ENCODE measurements at places on chromosomes 1 and 21. TPM values are rescaled to one million over a fixed set of nuclear protein-coding genes. Genes with fewer than 3 reads are reported as not detected.

Gene HSD3B1
- not detected for total RNA-seq

GRCh38 chr1:211910113-211910884 is 79.7 kb upstream of the LPGAT1 start:
- no peak overlapping the region for H3K4me3 ChIP-seq
- DNase-seq: no peak
- no peaks in the 10 kb centered on the region for H3K36me3 ChIP-seq
- no peak overlapping the region for H3K27ac ChIP-seq

- H3K4me3 ChIP-seq: no peak overlapping the region
- DNase-seq: no peak
- peaks cover 2% of the 10 kb centered on the region for H3K27me3 ChIP-seq
- H3K4me1 ChIP-seq: no peaks in the 10 kb centered on the region
- no peaks in the 10 kb centered on the region for H3K36me3 ChIP-seq
- H3K27ac ChIP-seq: no peak overlapping the region
These were observed 6.4 kb downstream of the CHODL start for GRCh38 chr21:18251065-18251464.

GRCh38 chr1:224689374-224689773 is 73.3 kb downstream of the CNIH3 start:
- no peak overlapping the region for H3K4me3 ChIP-seq
- H3K27ac ChIP-seq: no peak overlapping the region
- peaks cover 2% of the 10 kb centered on the region for H3K27me3 ChIP-seq
- no peaks in the 10 kb centered on the region for H3K36me3 ChIP-seq
- no peaks in the 10 kb centered on the region for H3K4me1 ChIP-seq

Gene IL6R
- total RNA-seq: 13.1 TPM

- H3K36me3 ChIP-seq: no peaks in the 10 kb centered on the region
- H3K4me1 ChIP-seq: no peaks in the 10 kb centered on the region
- H3K4me3 ChIP-seq: no peak overlapping the region
- H3K27me3 ChIP-seq: peaks cover 12% of the 10 kb centered on the region
These were observed 74.1 kb upstream of the PLXNA2 start for GRCh38 chr1:208318150-208318734.

Gene BRDT
- total RNA-seq: not detected

GRCh38 chr1:29632806-29633615 is 396.7 kb downstream of the PTPRU start:
- no peak for DNase-seq
- H3K4me3 ChIP-seq: no peak overlapping the region
- no peaks in the 10 kb centered on the region for H3K4me1 ChIP-seq
- no peak overlapping the region for H3K27ac ChIP-seq

DNA sequence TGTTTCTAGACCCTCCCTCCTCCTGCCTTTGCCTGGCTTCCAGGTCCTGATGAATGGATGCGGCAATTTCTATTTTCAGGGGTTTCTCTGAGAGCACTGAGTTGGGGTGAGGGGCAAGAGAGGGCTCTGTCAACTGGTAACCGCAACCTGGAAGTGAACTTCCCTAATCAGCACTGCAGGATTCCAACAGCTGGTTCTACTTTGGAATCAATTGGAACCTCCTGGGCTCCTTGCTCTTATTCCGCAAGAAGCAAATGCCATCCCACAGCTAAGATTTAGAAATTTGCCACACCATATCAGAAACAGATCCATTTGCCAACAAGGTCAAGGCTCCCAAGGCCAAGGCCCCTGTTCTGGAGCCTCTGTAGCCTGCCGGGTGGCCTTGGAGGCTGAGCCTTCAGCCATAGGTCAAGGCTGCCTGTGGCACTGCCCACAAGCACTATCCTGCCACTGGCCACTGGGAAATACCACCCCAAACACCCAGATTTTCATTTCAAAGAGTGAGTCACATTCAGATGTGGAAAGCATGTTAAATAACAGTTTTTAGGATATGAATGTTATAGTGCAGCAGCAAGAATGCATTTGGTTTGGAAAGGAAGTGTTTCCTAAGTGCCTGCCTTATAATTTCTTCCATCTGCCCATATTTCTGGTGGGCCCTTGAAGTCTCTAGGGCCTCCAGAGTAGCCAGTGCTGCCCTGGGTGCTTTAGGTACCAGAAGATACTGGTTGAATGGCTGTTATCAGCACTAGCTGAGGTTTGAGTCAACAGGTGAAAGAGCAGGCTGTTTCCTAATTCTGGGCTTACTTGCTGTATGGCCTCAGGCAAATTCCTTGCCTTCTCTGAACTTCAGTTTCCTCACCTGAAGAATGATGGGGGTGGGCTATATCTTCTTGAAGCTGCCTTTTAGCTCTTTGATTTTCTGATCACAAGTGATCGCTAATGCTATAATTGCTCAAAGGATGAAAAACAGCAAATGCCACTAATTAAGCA is 56.3 kb upstream of the JUN start:
- no peak overlapping the region for H3K27ac ChIP-seq
- no peaks in the 10 kb centered on the region for H3K4me1 ChIP-seq
- no peak overlapping the region for H3K4me3 ChIP-seq
- DNase-seq: no peak

Gene TFF2
- total RNA-seq: not detected

Gene IGSF8
- 29.2 TPM for total RNA-seq
